NCI-H2171 (cell line): ENCODE measurements at places on chromosomes 4 and X.
A peak's percentile ranks its signal among the peaks of the same experiment; 100 is the strongest.

- DNase-seq = peak; percentile 23
Measured at GRCh38 chr4:98341309-98341708, 80.1 kb downstream of the RAP1GDS1 start.

- no peak for DNase-seq
Measured at GRCh38 chr4:107552306-107552705, 167.7 kb downstream of the PAPSS1 start.

GRCh38 chr4:39525822-39526690, 1.2 kb downstream of the UGDH start:
- DNase-seq = no peak

GRCh38 chr4:80438016-80438415, 102.5 kb downstream of the CFAP299 start:
- no peak for DNase-seq

- DNase-seq = no peak
Measured at GRCh38 chr4:99763635-99764101, 53.0 kb upstream of the DAPP1 start.

DNA sequence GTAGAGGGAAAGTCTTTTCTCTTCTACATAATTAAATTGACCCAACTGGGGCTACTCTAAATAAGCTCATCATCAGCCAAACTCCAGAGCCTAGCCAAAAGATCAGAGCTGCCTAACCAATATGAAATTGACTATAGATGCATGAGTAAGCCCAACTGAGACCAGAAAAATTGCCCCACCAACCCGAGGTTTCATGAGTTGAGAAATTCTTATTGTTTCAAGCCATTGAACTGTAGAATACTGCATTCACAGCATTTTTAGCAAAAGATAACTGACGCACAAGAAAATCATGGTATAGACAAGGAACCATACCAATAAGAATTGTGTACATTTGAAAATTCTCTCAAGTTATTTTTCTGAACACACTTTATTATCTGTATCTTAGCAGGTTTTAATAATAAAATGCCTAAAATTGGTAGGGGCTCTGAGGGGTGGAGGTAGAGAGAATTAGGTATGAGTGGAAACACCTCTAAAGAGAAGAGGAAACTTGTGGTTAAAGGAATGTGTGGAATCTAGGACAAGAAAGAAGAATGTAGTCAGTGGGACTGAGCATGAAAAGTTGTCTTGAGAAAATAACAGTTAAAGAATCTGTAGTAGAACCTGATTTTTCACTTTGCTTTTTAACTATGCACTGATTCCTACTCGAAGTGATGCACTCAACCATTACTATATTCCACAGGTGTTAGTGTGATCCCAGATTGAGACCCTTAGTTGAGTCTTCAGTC, 200.9 kb upstream of the PPP1R2C start:
- DNase-seq = no peak

DNA sequence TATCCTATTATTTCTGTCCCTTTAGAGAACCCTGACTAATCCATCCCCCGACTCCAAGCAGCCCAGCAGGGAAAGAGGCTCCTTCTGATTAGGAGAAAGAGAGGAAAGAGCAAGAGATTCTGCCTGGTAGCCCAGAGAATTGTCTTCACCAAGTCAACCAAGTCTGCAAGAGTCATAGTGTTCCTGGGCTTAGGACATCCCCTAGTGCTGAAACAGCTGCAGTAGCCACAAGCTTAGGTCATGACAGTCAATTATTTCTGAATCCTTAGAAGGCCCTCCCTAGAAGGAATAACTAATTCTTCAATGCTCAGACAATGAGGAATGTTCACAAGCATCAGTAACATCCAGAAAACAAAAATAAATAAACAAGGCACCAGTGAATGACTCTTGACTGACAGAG, 480.3 kb upstream of the GRIA3 start:
- DNase-seq = no peak

DNA sequence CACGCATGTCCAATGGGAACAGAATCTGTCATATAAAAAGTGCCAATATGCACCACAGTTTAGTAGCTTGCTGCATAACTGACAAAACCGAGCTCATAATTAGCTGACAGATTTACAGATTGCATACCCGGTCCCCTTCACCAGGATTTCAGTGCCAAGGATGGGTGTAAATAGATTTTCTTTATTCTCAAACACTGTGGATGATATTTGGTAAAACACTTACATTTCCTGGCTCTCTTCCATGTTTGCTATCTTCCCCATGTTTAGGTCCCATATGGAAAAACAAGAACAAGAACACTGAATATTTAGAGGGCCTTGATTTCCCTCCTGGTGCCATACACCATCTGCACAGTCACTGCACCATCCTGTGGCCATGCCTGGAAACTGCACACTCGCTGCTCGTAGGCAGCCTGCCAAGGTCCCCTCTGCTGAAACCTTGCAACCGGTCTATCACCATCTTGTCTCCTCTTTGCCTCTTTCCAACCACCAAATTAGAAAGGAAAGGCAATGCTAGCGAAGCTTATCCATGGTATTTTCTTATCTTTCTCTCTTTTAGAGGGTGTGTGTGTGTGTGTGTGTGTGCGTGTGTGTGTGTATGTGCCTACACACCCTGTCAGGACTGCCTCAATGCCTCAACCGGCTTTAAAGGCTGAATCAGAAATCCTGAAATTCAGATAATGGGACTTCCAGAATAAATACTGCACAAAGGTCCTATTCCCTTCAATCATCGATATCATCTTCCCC, 124.2 kb upstream of the MBNL3 start:
- DNase-seq = peak; percentile 3

DNA sequence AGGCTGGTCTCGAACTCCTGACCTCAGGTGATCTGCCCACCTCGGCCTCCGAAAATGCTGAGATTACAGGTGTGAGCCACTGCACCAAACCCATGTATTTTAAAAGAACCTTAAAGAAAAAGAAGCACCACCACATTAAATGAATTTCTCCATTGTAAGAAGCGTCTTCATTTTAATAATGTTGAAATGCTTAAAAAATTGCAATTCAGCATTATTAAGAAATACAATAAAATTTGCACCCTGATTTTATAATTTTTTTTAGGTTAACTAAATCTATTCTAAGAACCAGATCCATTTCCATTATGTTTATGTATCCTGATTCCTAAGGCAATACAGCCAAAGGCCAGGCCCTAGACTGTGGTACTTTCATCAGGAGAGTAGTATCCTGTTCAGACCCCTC, 167.2 kb downstream of the BTC start:
- DNase-seq = no peak

DNA sequence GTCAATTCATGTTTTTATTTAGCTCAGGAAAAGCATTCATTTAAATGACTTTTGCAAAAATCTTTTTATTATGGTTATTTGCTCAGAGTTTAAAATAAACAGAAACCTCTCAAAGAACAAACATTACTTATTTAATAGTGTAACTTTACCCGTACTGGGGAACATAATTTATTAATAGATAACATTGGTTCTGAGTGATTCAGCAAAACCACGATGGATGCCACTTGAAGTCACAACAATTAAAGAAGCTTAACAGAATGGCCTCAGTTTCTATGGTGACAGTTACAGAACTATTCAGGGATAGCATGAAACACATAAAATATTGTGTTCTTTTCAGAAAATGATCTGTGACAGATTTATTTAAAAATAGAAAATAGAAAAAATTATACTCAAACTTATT, 368.7 kb downstream of the CCSER1 start:
- no peak for DNase-seq

DNA sequence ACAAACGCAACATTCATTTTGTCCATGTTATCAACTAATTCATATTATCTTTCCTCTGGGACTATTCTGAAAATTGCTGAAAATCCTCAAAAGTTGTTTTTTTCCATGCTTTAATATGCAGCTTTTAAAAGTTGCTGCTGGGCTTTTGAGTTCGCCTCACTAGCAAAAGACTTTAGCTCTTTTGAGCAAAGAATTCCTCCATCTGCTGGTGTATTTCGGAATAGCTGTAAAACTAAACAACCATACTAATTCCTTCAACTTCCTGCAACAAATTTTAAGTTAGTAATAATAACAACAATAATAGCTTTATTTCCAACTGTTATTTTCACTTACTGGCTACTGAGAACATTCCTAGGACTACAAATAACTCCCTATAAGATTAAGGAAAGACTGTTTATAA, 124.5 kb upstream of the PLAC1 start:
- peak; percentile 2 for DNase-seq

- DNase-seq = no peak
Measured at GRCh38 chr4:180617196-180617595, 1626.0 kb upstream of the TENM3 start.

GRCh38 chrX:145853181-145853580, 35.6 kb downstream of the SLITRK2 start:
- DNase-seq = no peak

DNA sequence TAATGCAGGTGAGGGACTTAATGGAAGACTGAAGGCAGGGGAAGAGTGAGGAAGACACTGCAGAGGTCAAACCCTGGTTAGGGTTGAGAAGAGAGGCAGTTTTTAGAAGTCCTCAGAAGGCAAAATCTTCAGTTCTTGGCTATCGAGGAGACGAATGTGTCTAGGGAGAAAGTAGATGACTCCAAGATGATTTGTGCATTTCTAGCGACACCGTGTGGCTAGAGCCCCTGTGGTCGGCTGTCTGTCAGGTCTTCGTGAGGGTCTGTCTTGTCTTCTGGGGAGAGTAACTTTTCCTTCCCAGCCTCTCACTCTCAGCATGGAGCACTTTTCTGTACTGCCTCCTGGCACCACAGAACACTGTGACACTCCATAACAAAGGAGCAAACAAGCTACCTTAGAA, 458.1 kb downstream of the STIM2 start:
- DNase-seq = no peak

GRCh38 chr4:83114576-83114975, at the start of gene PLAC8:
PLAC8 (minus strand) TSS chr4:83114729; CDS start chr4:83107921, 6,808 bp downstream.
- DNase-seq = no peak

GRCh38 chr4:94390804-94391410, 48.3 kb upstream of the HPGDS start:
- no peak for DNase-seq

DNA sequence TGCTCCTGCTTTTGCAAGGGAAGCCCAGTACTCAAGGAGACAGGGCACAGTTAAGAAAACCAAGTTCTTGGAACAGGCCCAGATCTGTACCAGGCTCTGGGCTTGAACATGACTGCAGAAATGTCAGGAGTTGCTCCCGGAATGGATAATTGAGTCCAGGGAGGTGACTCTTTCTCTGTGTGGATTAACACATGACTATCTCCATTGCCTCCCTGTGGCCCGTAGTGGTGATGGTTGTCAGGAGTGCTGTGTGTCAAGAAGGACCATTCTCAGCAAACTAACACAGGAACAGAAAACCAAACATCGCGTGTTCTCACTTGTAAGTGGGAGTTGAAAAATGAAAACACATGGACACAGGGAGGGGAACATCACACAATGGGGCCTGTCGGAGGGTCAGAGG, 39.9 kb downstream of the CCKAR start:
- no peak for DNase-seq

- no peak for DNase-seq
Measured at GRCh38 chr4:110900213-110900769, 277.4 kb upstream of the PITX2 start.

DNA sequence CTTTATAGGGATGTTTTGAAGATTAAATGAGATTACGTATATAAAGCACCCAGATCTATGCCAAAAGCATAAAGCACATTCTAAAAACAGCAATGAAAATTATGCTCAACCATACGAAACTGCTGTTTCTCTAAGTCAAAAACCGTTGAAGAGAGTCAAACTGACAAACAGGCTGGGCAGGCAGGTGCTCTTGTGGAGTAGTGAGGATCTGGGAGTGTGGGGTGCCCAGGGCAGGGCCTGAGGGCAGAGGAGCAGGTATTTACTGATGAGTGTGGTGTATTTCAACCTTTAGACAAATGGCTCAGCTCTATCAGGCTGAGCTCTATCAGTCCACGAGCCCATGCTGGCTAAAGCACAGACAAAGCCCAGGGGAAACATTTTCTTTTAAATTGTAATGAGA, 40.4 kb downstream of the RELL1 start:
- no peak for DNase-seq

GRCh38 chr4:55395218-55395528, 584 bp upstream of the TMEM165 start:
- DNase-seq = no peak

- DNase-seq = no peak
Measured at GRCh38 chr4:147163311-147163710, 217.6 kb upstream of the TTC29 start.

DNA sequence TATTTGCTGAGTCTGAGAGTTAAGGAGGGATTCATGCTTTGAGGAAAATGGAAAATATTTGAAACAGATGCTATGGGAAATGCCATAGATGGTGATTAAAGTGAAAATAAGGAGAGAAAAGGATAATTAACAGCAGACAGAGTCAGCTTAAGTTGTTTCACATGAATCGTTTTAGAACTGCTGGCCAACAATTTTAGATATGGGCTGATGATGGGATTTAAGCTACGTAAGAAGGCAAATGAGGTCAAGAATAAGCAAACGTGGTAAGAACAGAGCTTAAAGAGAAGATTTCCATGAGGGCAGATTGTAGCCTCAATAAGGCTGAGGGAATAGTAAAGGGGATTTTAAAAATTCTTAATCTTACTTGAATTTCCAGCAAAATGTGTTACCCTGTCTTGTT, 77.9 kb downstream of the MFAP3L start:
- no peak for DNase-seq

DNA sequence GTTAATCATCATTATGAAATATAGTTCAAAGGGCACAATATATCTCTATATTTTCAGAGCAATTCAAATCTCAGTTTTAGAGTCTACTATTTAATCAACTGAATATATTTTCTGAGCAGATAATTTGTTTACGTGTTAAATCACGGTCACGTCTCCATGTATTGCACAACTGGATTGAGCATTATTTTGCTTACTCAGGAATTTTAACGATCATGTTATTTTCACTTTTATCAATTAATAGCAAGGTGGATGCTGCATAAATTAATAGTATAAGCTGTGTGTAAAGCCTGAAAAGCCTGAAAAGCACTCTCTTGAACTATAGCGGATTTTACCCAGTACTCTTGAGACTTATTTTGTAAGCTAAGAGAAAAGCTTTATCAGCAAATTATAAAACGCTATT, 374.9 kb downstream of the MAGEB5 start:
- no peak for DNase-seq

GRCh38 chr4:123524958-123525628, 128.5 kb downstream of the SPRY1 start:
- DNase-seq = no peak

DNA sequence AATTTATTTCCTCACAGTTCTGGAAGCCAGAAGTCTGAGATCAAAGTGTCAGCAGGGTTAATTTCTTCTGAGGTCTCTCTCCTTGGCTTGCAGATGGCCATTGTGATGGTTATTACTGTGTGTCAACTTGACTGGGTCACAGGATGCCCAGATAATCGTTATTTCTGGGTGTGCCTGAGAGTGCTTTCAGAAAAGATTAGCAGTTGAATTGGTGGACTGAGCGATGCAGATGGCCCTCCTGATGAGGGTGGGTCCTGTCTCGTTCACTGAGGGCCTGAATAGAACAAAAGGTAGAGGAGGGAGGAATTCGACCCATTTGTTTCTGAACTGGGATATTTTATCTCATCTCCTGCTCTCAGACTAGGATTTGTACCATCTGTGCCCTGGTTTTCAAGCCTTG, 15.7 kb downstream of the SMIM43 start:
- DNase-seq = no peak
